ENCODE measurements at places on chromosomes 3 and 15. TPM values are rescaled to one million over a fixed set of nuclear protein-coding genes. Genes with fewer than 3 reads are reported as not detected.

The DUOX2 gene
- polyA plus RNA-seq: not detected

DNA sequence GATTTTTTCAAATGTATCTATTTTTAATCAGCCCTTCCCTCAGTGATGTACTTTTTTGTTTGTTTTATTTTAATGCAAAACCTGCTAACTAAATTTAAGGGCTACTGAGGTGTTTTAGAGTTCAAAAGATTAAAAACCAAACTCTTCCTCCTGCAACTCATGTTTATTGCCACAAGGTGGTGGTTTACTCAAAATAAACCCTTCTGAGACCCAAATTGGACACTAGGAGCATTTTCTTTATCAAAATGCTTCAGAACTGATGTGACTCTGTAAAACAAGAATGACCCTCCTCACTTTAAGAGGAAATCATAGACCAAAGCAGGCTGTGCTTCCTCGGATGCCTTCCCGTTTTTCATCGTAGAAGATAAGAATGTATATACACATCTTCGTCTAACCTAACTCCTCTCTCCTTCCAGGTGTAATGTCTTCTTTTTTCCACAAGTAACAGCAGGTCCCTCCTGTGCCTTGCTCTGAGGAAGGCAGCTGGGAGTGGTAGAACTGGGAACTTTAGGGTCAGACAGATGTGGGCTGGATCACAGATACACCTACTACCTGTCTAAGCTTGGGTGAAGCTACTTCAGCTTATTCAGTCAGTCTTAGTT lies 2.9 kb upstream of the NME9 start:
- DNase-seq: no peak

GRCh38 chr3:171970301-171970788 lies 69.0 kb upstream of the FNDC3B start:
- no peak for DNase-seq

GRCh38 chr3:113534365-113534764 lies 2.0 kb downstream of the SIDT1 start:
- DNase-seq: peak; percentile 44

GRCh38 chr3:102238362-102238761 lies 196.5 kb upstream of the ZPLD1 start:
- no peak for DNase-seq

DNA sequence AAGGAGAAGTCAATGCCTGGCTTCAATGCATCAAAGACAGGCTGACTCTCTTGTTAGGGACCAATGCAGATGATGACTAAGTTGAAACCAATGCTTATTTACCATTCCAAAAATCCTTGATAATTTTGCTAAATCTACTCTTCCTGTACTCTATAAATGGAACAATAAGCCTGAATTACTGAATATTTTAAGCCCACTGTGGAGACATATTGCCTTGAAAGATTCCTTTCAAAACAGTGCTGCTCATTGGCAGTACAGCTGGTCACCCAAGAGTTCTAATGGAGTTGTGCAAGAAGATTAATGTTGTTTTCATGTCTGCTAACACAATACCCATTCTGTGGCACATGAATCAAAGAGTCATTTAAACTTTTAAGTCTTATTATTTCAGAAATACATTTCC lies 181.0 kb upstream of the CBLB start:
- no peak for DNase-seq
